Activated T-helper 1 cell treated with anti-CD3 and anti-CD28 coated beads, Interleukin-12 subunit alpha, Interleukin-12 subunit beta, Interleukin-2, Interleukin-4 antibody, amounts not matched to agents 30 ng/mL and 10 ng/mL and 1 ng/mL, durations not matched to agents 14 hours and 24 hours and 36 hours (primary cell): ENCODE measurements at places on chromosomes 6 and 20. TPM values are rescaled to one million over a fixed set of nuclear protein-coding genes. Genes with fewer than 3 reads are reported as not detected.

KIAA0408 gene
- 14.7 and 16.9 TPM in 2 replicates for total RNA-seq

TRIM40 gene
- not detected in 2 replicates for total RNA-seq

PTK6 gene
- 0.16 and 0.29 TPM in 2 replicates for total RNA-seq

DNA sequence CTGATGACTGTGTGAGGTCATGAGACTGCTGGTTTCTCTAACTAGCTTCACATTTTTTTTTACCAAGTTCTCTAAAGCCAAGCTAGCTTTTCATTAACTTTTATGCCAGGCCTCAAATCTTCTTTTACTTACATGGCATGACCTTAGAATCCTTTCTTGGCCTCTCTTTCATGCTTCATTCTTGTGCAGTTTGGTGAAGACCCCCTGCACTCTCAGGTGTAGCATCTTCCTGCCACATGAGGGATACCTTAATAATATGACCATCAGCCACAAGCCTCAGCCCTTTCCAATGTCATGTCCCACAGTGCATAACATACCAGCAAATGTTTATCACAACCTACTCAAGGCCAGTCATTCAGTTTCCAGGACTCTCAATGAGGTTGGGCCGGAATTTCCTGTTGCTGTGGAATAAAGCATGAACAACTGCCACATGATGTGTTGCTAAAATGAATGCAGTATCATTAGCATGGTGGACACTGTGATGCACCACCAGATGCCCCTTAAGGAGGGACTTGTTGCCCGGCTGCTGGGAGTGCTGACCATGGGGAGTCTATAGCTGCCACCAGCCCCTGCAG is 72.2 kb downstream of the RIN2 start:
- DNase-seq: no peak

DNA sequence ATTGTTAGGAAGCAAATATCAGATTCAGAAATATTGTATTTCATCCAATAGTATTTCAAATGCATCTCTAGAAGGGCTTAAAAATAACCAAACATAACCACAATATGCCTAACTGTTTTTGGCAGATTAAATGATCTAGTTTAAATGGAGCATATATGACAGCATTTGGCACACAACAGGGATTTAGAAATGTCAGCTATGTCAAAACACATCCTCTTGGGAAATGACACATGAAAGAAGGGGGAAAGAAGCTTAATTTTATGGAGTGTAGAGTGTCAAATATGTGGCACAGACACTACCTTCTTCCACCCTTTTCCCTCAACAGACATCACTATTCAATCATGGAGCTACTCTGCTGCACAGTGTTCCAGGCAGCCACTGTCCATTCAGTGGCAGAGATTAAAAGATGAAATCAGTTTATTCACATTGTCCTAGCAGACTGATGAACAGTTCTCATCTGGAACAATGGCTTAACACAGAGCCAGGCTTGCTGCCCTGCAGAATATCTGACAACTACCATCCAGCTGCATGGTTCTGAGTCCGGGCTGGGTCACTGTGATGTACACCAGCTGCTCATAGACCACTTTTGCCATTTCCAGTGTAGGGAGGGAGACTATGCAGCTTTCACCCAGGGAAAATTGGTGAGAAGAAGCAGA is 349.8 kb downstream of the DHX35 start:
- no peak for DNase-seq

- no peak for DNase-seq
Observed at GRCh38 chr20:34997131-34997561, 41.5 kb downstream of the MYH7B start.

DNA sequence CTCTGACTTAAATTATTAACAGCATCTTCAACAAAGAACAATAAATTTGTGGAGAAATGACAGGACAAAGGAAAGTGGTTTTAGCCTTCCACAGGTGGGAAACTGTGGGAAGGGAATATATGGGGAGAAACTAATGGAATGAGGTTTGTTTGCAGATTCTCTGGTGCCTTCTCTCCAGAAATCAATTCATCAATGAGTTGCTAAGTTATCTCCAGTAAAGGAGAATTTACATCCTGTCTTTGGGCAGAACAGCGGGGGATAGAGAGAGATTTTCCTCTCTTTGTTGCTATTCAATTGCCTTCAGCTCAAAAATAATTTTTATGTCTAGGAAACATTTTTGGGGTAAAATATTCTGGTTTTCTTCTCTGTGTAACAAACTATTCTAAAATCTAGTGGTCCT is 36.9 kb upstream of the LCA5 start:
- DNase-seq: no peak

- DNase-seq: no peak
Observed at GRCh38 chr6:43515808-43516207, 918 bp downstream of the YIPF3 start.

DNA sequence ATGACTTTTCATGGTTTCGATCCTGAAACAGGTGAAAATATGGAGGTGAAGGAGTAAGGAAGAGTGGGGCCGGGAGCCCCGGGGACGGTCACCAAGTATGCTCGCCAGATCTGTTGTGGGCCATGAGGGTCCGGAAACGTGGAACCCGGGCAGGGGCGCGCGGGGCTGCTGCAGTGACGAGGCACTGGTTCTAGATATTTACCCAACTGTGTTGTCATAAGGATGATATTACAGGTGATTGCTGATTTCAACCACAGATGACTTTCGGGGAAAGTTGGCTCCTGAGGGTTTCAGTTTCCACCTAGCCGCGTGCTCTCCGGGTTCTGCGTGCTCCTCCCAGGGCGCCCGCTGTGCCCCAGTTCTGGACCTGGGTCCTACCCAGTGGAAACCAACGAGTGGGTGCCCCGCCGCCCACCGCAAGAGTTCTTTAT is 12.2 kb downstream of the RAET1G start:
- DNase-seq: no peak

DNA sequence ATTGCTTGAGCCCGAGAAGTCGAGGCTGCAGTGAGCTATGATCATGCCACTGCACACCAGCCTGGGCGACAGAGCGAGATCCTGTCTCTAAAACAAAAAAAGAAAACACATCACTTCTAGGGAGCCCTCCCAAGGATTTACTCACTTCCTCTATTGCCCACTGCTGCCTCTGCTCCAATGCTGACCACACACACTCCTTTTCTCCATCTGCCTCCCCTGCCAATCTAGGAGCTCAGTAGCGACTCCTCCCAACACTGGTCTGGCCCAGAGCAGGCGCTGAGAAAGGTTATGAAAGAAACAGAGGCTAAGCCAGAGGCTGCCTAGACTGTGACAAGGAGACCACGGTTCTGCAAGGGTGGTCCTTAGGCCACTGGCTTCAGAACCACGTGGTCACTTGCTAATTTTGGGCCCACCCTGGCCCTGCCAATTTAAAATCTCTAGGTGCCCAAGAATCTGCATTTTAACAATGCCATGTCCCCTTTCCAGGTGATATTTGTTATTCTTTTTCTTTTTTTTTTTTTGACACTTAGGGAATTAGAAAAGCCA is 1.3 kb upstream of the E2F1 start:
- DNase-seq: no peak
